ENCODE measurements at places on chromosomes 13 and 19. TPM values are rescaled to one million over a fixed set of nuclear protein-coding genes. Genes with fewer than 3 reads are reported as not detected.

DNA sequence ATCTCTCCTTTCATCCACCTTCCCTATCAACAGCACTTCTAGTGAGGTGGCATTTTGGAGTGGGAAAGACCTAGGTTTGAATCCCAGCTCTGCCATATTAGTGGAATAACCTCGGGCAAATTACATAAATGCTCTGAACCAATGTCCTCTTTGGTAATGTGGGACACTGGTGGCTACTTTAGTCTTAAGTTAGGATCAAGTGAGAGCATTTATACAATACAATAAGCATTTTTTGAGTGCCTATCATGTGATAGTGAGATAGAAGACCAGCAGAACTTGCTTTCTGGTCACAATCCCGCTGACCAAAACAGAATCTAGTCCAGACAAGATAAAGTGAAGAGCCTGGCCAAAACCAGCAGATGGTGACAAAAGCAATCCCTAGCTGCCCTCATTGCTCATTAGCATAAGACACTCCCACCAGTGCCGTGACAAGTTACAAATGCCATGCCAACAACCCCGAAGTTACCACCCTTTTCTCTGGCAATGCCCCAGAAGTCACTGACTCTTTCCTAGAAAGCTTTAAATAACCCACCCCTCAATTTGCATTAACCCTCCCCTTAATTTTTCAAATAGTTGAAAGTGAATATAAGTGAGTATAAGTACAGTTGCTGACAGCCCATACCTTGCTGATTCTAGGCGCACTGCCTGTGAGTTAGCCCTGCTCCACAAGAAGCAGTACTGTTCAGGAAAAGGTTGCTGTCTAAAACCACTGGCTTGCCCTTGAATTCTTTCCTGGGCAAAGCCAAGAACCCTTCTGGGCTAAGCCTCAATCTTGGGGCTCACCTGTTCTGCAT lies 28.9 kb upstream of the KPNA3 start:
- no peaks in the 10 kb centered on the region for H3K4me1 ChIP-seq
- H3K27me3 ChIP-seq = no peaks in the 10 kb centered on the region
- no peak overlapping the region for H3K27ac ChIP-seq
- no peaks in the 10 kb centered on the region for H3K36me3 ChIP-seq
- no peak for DNase-seq

GRCh38 chr19:10566658-10567410 lies 1.0 kb upstream of the KRI1 start:
- H3K36me3 ChIP-seq = no peaks in the 10 kb centered on the region
- no peak for DNase-seq
- H3K27ac ChIP-seq = no peak overlapping the region
- H3K4me3 ChIP-seq = no peak overlapping the region

- no peak overlapping the region for H3K4me3 ChIP-seq
- DNase-seq = no peak
Measured at GRCh38 chr13:40211586-40211968, 454.9 kb downstream of the FOXO1 start.

GRCh38 chr19:54208784-54209057 lies 8.1 kb downstream of the RPS9 start:
- H3K4me3 ChIP-seq = no peak overlapping the region
- no peaks in the 10 kb centered on the region for H3K36me3 ChIP-seq
- no peak for DNase-seq
- no peak overlapping the region for H3K27ac ChIP-seq

DNA sequence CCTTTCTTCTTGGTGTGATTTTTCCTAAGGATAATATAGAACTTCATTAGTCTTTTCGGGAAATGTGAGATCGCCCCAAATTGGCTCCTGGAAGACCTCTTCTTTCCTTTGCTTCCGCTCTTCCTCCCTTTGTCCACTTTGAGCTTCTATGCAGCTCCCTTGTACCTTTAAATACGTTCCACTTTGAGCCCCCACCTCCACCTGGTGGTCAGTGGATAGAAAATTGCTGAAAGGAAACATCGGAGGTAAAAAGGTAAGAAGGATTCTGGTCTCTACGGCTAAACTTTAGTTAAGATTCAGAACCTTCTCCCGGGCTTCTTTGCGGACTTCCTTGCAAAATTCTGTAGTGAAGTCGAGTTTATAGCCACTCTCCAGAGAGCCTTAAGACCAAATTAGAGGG lies 55.0 kb upstream of the TM9SF2 start:
- DNase-seq = no peak
- no peak overlapping the region for H3K27ac ChIP-seq
- no peak overlapping the region for H3K4me3 ChIP-seq
- no peaks in the 10 kb centered on the region for H3K36me3 ChIP-seq

DNA sequence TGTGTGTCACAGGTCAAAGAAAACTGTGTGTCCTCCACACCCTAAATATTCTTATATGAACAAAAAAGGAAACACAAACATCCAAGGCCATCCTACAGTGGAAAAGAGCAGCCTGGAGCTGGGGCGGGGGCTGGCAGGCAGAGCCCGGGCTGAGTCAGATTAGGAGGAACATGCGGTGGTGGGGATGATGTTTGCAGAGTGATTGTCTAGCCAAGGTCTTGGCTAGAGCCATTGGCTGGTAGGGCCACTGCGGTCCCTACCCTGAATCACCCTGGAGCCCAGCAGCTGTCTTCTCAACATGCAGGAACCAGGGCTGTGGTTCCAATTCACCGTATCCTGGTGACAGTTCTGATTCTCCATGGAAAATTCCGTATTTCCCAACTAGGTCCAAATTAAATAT lies 439.5 kb downstream of the FGF9 start:
- H3K27ac ChIP-seq = no peak overlapping the region
- no peaks in the 10 kb centered on the region for H3K36me3 ChIP-seq
- H3K4me1 ChIP-seq = peaks cover 4% of the 10 kb centered on the region
- peak; percentile 82 for DNase-seq
- H3K4me3 ChIP-seq = no peak overlapping the region

DNA sequence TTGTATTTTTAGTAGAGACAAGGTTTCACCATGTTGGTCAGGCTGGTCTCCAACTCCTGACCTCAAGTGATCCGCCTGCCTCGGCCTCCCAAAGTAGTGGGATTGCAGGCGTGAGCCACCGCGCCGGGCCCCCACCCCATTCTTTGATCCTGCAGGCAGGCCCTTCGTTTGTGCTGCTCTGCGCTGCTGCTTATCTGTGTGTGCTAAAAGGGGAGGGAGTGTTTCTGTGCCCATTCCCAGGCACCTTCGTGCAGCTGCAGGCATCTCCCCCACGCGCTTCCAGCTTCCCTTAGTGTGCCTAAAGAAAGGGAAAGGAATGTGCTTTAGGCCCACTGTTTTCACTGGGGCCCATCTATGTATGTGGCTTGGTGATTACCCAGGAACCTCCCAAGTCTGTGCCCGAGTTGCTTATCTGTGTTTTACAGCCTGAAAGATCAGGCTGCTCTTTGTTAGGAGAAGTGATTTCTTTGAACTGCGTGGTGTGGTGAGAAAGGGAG lies 27.2 kb downstream of the EPN1 start:
- peaks cover 1% of the 10 kb centered on the region for H3K36me3 ChIP-seq
- no peaks in the 10 kb centered on the region for H3K4me1 ChIP-seq
- no peak overlapping the region for H3K27ac ChIP-seq
- no peak overlapping the region for H3K4me3 ChIP-seq

MISP gene
- total RNA-seq = 0.12 TPM

MAST1 gene
- not detected for total RNA-seq

HIPK4 gene
- total RNA-seq = 0.23 TPM

ZNF628 gene
- total RNA-seq = 7.0 TPM
